ENCODE measurements at places on chromosomes 1 and 21. TPM values are rescaled to one million over a fixed set of nuclear protein-coding genes. Genes with fewer than 3 reads are reported as not detected.

Gene ALX3
- not detected for total RNA-seq

Gene NMNAT2
- total RNA-seq, result not detected

Gene INTS7
- 8.7 TPM for total RNA-seq

Gene TTLL10
- 0.53 TPM for total RNA-seq

Gene CAMTA1
- 37.4 TPM for total RNA-seq

Gene HES4
- total RNA-seq, result 7.9 TPM

Gene BCL10
- total RNA-seq, result 27.0 TPM

Gene AUNIP
- total RNA-seq, result not detected

Gene HEYL
- total RNA-seq, result 0.15 TPM

Gene UBAP2L
- 192 TPM for total RNA-seq

Gene NUAK2
- total RNA-seq, result 38.7 TPM

Gene SERTAD4
- not detected for total RNA-seq

Gene RPE65
- total RNA-seq, result not detected

Gene GPR25
- total RNA-seq, result 1.5 TPM

Gene OR2L2
- 0.06 TPM for total RNA-seq

Gene OR4F16
- total RNA-seq, result not detected

Gene RAB7B
- total RNA-seq, result 0.22 TPM

Gene MMP23B
- total RNA-seq, result 7.3 TPM

Gene CLDN17
- not detected for total RNA-seq

Gene ATP1A4
- not detected for total RNA-seq

Gene TNFRSF8
- total RNA-seq, result not detected

Gene RHEX
- total RNA-seq, result 0.99 TPM

Gene OR10Z1
- total RNA-seq, result not detected

Gene ADORA1
- not detected for total RNA-seq

Gene CFHR5
- total RNA-seq, result not detected

Gene POMGNT1
- total RNA-seq, result 49.6 TPM

Gene FCRL2
- 1.2 TPM for total RNA-seq

Gene GJB3
- total RNA-seq, result not detected

Gene PDZK1IP1
- total RNA-seq, result not detected

Gene SPAG17
- not detected for total RNA-seq

Gene DNMT3L
- not detected for total RNA-seq

Gene GBP6
- 0.83 TPM for total RNA-seq

Gene DNAJC28
- total RNA-seq, result not detected

Gene ZMYND12
- total RNA-seq, result 0.46 TPM

Gene PGBD5
- 0.03 TPM for total RNA-seq

Gene TTC24
- 43.6 TPM for total RNA-seq

Gene CKS1B
- total RNA-seq, result 10.3 TPM

Gene ZNF695
- not detected for total RNA-seq
